ENCODE measurements at places on chromosomes 5 and 9. TPM values are rescaled to one million over a fixed set of nuclear protein-coding genes. Genes with fewer than 3 reads are reported as not detected.

The RGMB gene
- total RNA-seq: 6.0 TPM

The PCDHB8 gene
- 0.19 TPM for total RNA-seq

The ATG12 gene
- 47.1 TPM for total RNA-seq

The CBY3 gene
- total RNA-seq: not detected

The ANKRD31 gene
- not detected for total RNA-seq

The MEGF10 gene
- total RNA-seq: not detected

The TYRP1 gene
- not detected for total RNA-seq

The SLC6A7 gene
- total RNA-seq: 0.05 TPM

The NSUN2 gene
- 92.7 TPM for total RNA-seq

The NR2F1-AS1 gene
- total RNA-seq: 4.0 TPM

The C9orf50 gene
- 0.36 TPM for total RNA-seq

The TTLL11 gene
- 4.2 TPM for total RNA-seq

The KLF4 gene
- 27.2 TPM for total RNA-seq

The EGFLAM gene
- total RNA-seq: 0.21 TPM

The PIP5K1B gene
- not detected for total RNA-seq

The PDE6A gene
- 0.42 TPM for total RNA-seq

The DOK3 gene
- 2.8 TPM for total RNA-seq

The GHR gene
- total RNA-seq: 0.06 TPM

The HSDL2 gene
- 22.9 TPM for total RNA-seq

The PKD2L2 gene
- total RNA-seq: 0.07 TPM

The PROB1 gene
- 0.20 TPM for total RNA-seq

The FOXD4L5 gene
- not detected for total RNA-seq

The HEMGN gene
- total RNA-seq: not detected

The FCN1 gene
- not detected for total RNA-seq

Measured in A549 treated with Mapracorat at 1 μM for 4 hours (cell line).